ENCODE measurements at places on chromosomes 3 and 15. TPM values are rescaled to one million over a fixed set of nuclear protein-coding genes. Genes with fewer than 3 reads are reported as not detected.

GRCh38 chr15:65867244-65867643 lies 2.0 kb upstream of the RAB11A start:
- no peak for DNase-seq

DNA sequence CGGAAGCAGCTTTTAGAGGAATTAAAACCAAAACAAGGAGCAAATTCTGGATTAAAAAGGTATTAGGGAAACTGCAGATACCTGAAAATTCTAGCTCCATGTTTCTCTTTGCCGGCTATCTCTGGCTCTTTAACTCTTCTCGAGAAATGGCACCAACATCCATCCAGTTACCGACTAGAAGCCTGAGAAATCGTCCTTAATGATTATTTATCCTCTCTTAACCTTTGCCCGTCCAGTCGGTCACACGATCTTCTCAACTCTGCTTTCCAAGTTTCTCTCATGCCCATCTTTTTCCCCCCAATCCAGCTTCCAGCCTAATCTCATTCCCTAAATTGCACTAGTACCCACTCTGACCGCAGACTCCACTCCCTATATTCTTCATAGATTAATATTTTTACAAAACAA lies 596 bp upstream of the SGO1 start:
- no peak for DNase-seq

- DNase-seq: no peak
Measured at GRCh38 chr15:50857763-50858162, 50.7 kb upstream of the AP4E1 start.

GOLGA8H gene
- total RNA-seq: 0.93 TPM

GRCh38 chr3:167777356-167777755 lies 41.8 kb downstream of the SERPINI1 start:
- DNase-seq: no peak

CASR gene
- total RNA-seq: not detected

- no peak for DNase-seq
Measured at GRCh38 chr15:83092309-83092976, 15.0 kb upstream of the TM6SF1 start.

PAK6 gene
- 0.38 TPM for total RNA-seq

DNA sequence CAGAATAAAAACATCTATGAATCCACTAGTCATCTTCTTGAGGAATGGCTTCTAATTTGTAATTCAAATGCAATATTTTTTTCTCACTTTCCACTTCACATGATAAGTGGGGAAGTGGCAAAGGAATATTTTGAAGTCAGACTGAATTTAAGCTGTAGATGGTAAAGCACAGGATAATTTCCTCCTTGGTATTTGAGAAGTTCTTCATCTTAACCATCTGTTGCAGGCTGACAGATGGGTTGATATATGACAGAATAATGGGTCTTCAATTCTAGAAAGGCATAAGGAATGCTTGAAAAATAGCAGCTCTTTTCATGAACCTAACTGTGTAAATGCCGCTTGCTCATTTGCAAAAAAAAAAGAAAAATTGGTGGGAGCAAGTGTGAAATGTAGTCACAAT lies 66.5 kb upstream of the SNTN start:
- DNase-seq: no peak

AVEN gene
- total RNA-seq: 30.9 TPM

DNA sequence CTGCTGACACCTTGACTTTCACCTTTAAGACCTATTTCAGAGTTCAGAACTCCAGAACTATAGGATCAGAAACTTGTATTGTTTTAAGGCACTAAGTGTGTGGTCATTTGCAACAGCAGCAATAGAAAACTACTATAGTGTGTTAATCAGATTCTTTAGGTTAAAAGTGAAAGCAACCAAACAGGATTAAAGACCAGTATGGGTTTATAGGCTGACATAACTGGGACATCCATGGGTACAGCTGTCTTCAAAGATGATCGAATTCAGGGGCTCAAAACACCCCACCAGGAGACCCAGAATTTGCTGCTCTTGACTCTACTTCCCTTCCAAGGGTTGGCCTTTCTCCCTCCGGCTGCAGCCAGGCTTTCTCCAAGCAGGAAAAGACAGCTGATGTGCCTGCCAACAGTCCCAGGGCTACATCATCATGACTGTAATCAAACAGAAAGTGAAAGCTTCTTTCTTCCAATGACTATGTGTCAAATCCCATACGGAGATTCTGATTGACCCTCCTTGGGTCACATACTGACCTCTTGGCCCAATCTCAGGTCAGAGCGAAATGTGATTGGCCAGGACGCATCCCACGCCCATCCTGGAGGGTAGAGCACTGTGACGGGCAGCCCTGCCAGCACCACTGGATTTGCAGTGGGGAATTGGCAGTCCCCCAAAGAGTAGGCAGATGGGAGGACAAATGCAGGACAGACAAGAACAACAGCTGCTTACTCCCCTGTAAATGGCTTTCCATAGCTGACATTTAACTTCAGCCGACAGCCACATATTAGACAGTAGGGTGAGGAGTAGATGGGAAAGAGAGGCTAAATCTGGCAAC lies 51.4 kb upstream of the RNF7 start:
- DNase-seq: no peak

DNA sequence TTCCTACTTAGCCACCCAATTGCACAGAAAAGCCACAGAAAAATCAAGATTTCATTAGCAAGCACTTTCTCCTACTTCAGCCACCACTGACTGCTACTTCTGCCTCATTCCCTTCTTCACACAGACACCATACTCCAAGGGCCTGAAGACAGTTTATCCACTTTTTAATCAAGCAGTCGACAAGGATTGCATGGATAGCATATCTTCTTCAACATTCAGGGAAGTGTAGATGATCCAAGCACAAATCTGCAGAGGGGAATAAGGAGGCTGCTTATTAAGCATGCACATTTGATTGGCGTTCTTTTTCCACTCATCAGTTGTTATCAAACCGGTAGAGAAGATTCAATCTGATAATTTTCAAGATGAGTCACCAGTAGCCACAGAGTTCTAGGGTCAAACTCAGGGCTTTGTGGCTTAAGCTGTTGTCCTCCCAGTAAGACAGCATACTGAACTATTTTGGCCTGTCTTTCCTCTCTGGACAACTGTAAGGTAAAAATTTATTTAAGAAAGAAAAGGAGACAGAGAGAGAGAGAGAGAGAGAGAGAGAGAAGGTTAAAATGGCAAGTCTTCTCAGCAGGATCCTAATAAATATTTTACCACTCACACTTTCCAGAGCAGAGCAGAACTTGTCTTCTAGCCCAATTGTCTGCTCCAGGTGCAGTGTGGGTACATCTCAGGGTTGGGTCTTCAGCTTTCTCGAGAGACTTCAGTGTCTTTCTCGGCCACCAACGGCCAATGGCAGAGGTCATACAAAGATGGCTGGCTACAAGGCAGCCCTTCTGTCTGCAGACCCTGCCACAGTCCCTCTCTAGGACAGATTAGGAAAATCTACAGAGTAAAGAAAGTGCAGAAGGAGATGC lies 80.6 kb upstream of the BHLHE40 start:
- DNase-seq: no peak

GRCh38 chr3:134344560-134344959 lies 29.7 kb downstream of the AMOTL2 start:
- no peak for DNase-seq

- DNase-seq: no peak
Measured at GRCh38 chr3:32577581-32578556, 7.2 kb upstream of the DYNC1LI1 start.

GRCh38 chr3:102177075-102177755 lies 257.6 kb upstream of the ZPLD1 start:
- DNase-seq: no peak

PLA2G4B gene
- 1.5 TPM for total RNA-seq

P3H2 gene
- total RNA-seq: 9.7 TPM

GRCh38 chr15:60871152-60871551 lies 357.9 kb downstream of the RORA start:
- DNase-seq: no peak

Measured in posterior vena cava (tissue), 2 donors.